ENCODE measurements at places on chromosomes 7 and 10.

GRCh38 chr10:12027539-12027938, 15.1 kb downstream of the UPF2 start:
- no peak for DNase-seq

DNA sequence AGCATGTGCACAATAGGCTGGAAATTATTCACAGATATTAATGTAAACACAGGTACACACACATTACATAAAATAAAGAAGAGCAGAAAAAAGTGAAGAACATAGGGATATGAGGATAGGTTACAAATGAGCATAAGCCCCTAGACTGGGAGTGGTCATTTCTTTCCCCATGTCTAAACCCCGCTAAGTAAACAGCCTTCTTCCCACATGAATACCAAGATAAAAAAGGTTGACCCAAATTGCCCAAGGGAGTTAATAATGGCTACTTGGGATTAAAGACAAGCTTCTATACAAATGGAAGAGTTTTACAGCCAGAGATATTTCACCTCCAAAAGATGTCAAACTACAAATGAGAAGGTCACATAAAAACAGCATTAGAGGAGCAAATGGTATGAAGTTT, 527.1 kb upstream of the CELF2 start:
- no peak for DNase-seq

GRCh38 chr10:103840740-103841070, 14.7 kb downstream of the SH3PXD2A start:
- DNase-seq = no peak

DNA sequence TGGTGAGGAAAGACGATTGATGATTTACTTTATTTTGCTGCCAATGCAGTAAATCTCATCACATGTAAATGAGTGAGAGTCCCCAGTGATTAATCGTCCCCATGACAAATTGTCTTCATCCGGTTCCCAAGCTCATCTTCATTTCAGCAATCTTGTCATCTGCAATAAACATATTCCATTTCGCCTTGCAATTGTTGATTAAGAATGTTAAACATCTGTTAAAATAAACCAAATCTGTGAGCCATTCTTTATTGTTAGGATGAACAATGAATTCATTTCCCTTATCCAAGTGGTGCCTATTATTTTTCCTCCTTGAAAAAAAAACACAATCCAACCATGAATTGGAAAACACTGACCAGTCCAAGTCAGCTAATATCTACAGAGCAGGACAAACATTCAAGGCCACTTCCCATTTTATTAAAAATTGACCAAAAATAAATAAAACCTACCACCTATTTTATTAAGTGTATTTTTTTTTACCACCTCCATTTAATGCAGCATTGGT, 36.5 kb downstream of the NPS start:
- no peak for DNase-seq

- DNase-seq = no peak
Observed at GRCh38 chr10:11450427-11450826, 161.0 kb downstream of the USP6NL start.

- DNase-seq = no peak
Observed at GRCh38 chr10:94639902-94640301, 43.6 kb upstream of the CYP2C18 start.

- no peak for DNase-seq
Observed at GRCh38 chr7:157238087-157238486, 98.7 kb upstream of the DNAJB6 start.

GRCh38 chr7:94605031-94605430, 50.9 kb downstream of the SGCE start:
- DNase-seq = no peak

DNA sequence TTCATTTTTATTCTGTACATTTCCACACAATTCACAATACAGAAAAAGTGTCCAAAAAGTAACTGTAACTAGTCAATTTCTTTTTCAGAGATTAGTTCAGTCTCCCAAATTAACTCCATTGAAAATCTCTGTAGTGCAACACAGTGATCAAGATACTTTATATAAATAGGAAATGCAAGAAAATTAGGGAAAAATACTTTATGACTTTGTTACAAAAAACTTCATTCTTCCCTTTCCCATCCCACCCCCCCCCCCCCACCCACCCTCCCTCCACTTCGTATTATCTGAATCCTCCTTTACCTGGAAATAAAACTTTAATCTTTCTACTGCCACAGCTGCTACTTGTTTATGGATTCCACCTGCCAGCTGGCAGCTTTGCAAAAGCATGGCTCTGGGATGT, 37.5 kb upstream of the PTN start:
- no peak for DNase-seq

DNA sequence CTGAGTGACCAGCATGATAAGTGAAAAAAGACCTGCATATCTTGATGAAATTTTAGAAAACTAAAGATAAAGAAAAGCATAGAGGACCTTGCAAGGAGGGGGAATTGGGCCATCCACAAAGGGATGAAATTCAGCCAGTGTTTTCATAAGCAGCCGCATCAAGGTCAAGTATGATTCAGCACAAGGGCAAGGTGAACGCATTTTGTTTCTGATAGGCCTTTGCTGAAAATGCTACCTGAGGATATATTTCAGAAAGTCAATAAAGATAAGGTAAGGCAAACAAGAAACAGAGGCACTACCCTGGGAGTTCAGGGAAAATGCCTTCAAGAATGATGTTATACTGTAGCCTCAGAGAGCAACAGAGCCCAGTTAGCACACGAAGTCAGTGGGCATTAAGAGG, 55.0 kb upstream of the SHH start:
- DNase-seq = no peak

DNA sequence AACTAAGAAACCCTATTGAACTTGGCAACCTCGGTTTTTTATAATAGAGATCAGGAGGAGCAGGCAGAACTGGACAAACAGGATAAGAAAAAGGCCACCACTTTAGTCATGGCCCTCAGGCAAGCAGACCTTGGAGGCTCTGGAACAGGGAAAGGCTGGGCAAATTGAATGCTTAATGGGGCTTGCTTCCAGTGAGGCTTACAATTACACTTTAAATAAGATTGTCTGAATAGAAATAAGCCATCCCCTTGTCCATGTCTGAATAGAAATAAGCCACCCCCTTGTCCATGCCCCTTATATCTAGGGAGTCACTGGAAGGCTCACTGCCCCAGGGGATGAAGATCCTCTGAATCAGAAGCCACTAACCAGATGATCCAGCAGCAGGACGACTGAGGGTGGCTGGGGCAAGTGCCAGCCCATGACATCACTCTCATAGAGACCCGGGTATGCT, 40.6 kb downstream of the AKR1B15 start:
- DNase-seq = no peak

DNA sequence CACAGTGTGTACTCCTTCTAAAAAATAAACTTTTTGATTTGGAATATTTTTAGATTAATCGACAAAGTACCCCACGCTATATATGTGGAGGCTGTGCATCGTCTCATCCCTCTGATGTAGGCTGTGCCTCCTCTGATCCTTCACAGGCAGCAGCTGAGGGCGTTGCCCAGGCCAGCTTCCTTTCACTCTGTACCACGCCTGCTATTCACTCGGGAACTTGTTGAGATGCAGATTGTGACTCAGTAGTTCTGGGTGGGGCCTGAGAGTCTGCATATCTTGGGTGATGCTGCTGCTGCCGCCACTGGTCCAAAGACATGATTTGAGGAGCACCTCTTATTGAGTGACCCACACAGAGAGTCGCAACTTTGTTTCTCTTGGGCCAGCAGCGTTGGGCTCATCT, 7.9 kb upstream of the C10orf120 start:
- DNase-seq = no peak

- no peak for DNase-seq
Observed at GRCh38 chr7:34406848-34407530, 251.0 kb upstream of the NPSR1 start.

GRCh38 chr7:37216156-37216852, 232.4 kb downstream of the ELMO1 start:
- no peak for DNase-seq

- no peak for DNase-seq
Observed at GRCh38 chr10:113000442-113000841, 50.4 kb downstream of the TCF7L2 start.

DNA sequence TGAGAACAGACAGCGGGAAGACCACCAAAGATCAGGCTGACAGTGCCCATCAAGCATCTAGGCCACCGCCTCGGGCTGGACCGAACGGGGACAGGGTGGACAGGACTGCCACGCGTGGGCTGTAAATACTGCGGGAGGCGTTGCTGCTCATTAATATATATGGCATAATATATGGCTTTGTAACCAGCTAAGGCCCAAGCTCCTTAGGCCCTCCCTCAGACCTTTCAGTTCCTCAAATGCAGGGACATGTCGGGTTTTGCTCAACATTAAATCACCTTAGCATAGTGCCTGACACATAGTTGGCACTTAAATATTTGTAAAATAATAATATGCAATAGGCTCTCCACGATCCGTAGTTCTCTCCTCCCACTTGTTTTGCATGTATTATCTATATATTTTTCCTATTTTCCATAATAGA, 402 bp upstream of the TMEM168 start:
- DNase-seq = no peak

GRCh38 chr10:26506736-26507135, 68.6 kb downstream of the APBB1IP start:
- no peak for DNase-seq

GRCh38 chr10:12728494-12728893, 273.0 kb downstream of the CCDC3 start:
- DNase-seq = no peak

GRCh38 chr10:91513598-91514424, 103.7 kb downstream of the HECTD2 start:
- DNase-seq = no peak

DNA sequence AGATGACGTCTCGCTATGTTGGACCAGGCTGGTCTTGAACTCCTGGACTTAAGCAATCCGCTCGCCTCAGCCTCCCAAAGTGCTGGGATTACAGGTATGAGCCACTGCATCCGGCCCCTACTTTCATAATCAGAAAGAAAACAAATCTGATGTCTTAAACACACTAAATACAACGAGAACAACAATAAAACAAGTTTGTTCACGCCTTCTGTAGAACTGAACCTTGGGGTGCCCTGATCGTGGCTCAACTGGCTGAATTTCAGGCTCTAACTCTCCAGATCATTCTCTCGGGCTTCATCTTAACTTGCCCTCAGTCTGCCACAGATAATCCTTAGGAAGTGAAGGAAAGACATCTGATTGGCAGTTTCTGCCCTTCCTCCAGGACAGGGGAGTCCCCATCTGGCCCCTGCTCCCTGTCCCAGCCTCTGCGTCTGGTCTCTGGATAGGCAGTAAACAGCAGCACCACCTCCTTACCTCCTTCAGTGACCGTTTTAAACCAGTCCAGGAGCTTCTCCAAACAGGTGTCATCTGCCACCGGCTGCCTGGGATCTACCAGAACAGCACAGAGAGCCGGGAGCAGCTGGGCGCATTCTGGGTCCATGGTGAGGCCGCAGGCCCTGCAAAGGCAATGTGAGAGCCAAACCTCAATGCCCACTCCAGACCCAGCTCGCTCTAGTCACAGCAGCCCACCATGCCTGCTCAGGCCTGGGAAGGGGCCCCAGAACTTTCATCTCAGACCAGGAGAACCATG, 1.3 kb downstream of the BRAT1 start:
- no peak for DNase-seq

GRCh38 chr7:39069031-39069430, 91.3 kb downstream of the POU6F2 start:
- DNase-seq = no peak

Measured in right kidney (tissue), 9 donors.